Hematopoietic multipotent progenitor cell treated with erythropoietin and hydrocortisone succinate and interleukin-3 and kit ligand, for 4 days (in vitro differentiated cells): ENCODE measurements at places on chromosomes 13 and 19.
A peak's percentile ranks its signal among the peaks of the same experiment; 100 is the strongest.

DNA sequence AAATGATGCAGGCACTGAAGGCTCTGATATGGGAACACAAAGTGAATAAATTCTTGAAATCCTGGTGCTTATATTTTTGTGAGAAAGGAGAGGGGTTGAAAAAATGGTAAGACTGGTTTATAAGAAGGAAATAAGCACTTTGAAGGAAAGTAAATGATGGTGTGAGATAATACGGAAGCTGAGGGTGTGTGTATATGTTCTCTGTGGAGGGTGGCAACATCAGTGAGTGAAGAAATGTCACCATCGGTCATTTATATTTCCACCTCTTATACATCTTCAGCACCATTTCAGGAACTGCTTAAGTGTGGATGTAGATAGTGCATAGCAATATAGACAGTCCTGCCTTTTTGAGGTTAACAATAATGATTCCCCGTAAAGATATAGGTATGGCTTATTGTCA is 17.5 kb downstream of the ZNF136 start:
- no peak for DNase-seq

GRCh38 chr13:67971291-67971690 is 741.2 kb upstream of the PCDH9 start:
- DNase-seq, result no peak

DNA sequence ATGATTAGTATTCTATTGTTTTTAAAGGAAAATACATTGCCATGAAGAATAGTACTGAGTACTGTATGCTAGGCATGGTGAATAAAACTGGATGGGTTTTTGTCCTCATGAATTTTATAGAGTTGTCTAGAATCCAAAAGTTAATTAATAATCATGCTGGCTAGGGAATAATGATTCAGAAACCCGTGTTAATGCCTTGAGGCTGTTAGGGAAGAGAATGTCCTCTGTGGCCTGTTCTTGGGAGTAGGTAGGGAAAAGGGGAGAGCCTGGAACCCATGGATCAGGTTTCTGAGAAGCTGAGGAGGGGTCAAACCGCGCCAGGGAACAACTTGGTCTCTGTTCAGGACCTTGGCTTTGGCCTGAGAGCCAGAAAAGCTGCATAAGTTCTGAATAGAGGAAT is 1376.3 kb upstream of the SLC10A2 start:
- DNase-seq, result no peak

DNA sequence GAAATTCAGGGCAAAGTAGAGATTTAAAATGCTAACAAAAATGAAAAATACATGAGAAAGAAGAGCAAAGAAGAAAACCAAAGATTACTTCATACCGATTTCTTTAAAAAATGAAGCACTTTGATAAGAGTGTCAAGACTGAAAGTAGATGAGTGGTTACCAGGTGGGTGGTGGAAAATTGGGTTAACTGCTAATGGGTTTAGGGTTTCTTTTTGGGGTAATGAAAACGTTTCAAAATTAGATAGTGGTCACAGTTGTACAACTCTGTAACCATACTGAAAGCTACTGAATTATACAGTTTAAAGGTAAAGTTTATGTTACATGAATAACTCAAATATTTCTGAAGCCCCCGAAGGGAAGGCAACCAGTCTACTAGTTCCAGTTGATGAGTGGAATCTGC is 179.4 kb downstream of the NDFIP2 start:
- no peak for DNase-seq

DNA sequence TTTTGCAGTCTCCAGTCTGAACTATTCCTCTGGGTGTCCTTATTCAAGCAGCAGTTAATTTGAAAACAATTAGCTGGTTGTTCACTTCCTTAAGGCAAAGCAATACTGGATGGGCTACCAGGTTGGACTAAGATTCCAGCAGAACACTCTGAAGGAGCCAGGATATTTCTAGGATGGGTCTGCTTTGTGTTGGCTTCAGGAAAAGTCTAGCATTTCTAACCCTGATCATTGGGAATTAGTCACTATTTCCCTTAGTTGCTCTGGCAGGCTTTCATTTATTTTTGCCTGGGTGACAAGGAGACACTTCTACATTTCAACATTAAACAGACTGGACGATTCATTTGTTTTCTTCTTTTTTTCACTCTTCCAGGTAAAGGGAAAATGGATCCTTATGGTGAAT is 228.4 kb downstream of the ENOX1 start:
- DNase-seq, result no peak

DNA sequence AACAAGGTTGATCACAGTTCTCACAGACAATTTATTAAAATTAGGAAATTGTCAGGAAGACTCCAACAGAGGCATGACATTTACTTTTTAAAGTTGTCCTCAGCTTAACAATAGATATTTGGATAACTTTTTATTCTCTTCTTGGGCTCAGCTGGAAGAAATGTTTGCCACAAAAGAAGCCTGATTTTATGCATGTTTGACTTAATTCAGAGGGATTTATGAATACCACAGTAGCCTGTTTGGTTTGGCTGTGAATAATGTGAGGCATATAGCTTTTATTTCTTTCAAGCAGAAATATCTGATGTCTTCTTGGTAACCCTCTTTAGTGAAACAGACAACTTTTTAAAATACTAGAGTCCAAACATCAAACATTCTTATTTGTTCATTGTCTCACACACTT is 1464.5 kb upstream of the SLC10A2 start:
- no peak for DNase-seq

GRCh38 chr19:18253716-18254115 is 20.5 kb downstream of the IQCN start:
- peak; percentile 40 for DNase-seq

DNA sequence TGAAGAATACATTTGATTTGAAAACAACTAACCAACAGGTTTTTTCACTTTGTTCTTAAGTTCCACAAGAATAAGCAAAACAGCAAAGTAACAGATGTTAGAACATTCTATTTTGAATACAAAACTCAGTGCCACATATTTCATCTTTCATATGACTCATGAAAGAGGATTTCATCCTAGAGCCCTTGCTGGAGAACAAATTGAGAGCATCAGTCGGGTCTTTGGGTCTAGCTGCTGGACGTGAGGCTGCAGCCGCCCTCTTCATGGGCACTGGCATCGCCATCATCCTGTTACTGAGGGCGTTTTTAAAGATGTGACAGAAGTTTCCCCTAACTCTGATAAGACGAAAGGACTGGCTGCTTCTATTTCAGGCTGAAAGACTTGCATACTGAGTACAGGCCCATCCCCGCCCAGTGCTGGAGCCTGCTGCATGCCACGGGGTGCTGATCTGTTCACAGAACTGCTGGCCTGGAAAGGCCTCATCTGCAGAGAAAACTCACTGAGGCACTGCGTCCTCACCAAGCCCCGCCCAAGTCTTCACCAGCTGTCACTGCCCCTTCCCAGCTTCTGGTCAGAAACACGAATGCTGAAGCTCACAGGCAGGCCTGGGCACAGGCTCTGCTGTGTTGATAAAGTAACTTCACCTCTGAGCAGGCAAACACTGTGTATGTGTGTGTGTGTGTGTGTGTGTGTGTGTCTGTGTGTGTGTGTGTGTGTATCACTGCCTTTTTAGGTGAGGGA is 101.4 kb downstream of the TUBGCP3 start:
- DNase-seq, result no peak

- DNase-seq, result no peak
Measured at GRCh38 chr13:86174622-86175021, 375.4 kb upstream of the SLITRK6 start.

GRCh38 chr13:110047496-110047895 is 259.5 kb downstream of the COL4A1 start:
- peak; percentile 65 for DNase-seq

- peak; percentile 74 for DNase-seq
Measured at GRCh38 chr13:24511816-24512196, 772 bp downstream of the PARP4 start.

DNA sequence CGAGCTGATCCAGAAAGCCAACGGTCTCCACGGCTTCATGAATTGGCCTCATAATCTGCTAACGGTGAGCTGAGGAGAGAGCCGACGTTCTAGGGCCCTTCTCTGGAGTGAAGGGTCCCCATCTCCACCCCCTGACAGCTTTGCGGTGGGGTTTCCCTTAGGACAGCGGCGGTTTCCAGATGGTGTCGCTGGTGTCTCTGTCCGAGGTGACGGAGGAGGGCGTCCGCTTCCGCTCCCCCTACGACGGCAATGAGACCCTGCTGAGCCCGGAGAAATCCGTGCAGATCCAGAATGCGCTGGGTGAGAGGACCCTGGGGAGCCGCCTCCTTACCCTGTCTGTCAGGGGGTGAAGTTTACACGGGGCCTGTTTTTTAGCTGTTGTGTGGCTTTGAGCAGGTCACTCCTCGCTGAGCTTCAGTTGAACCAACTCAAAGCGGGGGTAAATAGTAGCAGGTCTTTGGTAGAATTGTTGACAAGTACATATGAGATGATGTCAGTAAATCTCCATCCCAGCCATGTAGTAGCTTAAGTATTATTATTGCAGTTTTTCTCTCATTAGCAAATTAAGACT is 801 bp downstream of the QTRT1 start:
- peak; percentile 74 for DNase-seq

GRCh38 chr19:8615024-8615423 is 4.5 kb upstream of the ADAMTS10 start:
- no peak for DNase-seq

DNA sequence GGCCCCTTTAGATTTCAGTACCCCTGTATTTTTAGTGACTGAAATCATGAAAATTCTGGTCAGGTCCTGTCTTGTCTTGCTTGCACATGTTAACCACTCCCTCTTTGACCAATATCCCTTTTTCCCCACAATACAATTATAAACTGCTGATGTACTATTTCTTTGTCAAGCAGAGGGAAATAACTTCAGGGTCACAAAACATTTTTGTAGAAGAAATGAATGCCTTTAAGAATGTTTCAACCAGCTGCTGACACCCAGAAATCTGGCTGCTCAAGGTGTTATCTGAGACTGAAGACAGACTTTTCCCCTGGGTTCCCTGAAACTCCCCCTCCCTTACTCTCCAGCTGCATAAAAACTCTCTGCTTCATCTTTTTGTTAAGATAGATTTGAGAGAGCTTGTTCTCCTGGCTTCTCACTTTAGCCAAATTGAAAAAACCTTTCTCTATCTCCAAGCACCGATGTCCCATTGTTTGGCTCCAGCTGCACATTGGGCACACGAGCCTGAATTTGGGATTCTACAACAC is 18.4 kb upstream of the ACOD1 start:
- no peak for DNase-seq

GRCh38 chr13:104785952-104786351 is 1719.7 kb upstream of the SLC10A2 start:
- DNase-seq, result no peak

GRCh38 chr13:21326155-21327031 is 132.7 kb downstream of the ZDHHC20 start:
- peak; percentile 40 for DNase-seq

DNA sequence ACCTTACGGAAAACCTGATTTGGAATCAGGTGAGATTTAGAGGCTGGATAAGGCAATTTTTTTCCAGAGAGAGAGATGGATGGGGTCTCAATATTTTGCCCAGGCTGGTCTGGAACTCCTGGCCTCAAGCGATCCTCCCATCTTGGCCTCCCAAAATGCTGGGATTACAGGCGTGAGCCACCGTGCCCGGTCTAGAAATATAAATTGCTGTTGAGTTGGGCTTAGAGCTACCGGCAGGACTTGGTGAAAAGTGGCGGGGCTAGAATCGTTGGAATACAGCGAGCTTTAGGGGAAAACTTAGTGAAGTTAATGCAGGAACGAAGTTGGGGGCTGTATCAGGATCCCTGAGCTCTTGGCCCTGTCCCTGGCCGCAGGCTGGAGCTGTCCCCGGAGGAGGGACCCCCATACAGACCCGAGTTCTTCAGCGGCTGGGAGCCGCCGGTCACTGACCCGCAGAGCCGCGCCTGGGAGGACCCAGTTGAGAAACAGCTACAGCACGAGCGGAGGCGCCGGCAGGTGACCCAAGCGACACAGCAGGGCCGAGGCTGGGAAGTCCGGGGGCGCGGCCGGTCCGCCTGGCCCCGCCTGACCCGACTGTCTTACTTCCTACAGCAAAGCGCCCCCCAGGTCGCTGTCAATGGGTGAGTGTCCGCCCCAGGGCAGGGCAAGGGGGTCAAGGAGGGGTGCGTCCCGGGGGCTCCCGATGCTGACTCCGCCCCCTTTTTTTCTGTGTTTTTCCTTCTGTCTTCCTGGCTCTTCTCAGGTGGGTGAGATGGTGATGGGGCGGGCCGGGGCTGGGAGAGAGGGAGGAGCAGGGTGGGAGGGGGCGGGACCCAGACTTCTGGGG is 7.6 kb downstream of the EPS8L1 start:
- no peak for DNase-seq

- DNase-seq, result no peak
Measured at GRCh38 chr13:85549819-85550218, 249.4 kb downstream of the SLITRK6 start.

- DNase-seq, result no peak
Measured at GRCh38 chr13:112561478-112561877, 26.5 kb downstream of the TUBGCP3 start.

DNA sequence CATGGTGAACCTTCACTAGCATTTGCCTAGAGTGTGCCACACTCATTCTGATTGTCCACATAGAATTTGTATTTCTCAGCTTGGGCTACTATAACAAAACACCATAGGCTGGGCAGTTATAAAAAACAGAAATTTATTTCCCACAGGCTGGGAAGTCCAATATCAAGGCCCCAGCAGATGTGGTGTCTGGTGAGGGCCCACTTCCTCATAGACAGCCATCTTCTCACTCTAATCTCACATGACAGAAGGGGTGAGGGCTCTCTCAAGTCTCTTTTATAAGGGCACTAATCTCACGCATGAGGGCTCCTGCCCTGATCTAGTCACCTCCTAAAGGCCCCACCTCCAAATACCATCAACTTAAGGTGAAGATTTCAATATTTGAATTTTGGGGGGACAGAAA is 53.6 kb downstream of the LRRC63 start:
- peak; percentile 24 for DNase-seq

DNA sequence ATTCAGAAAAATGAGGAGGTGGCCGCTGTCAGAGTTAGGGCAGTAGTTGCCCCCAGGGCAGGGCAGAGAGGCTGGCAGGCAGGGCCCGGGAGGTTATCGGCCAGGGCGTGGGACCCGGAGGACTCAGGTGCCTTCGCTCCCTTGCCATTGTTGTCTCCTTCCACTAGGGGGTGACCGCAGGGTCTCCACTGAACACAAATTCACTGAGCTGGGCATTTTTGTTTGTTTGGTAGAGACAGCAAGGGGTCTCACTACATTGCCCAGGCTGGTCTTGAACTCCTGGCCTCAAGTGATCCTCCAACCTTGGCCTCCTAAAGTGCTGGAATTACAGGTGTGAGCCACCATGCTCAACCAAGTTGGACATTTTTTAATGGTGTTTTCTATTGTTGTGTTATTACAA is 25.1 kb downstream of the CARS2 start:
- DNase-seq, result peak; percentile 61

GRCh38 chr19:3008994-3009393 is 20.1 kb downstream of the TLE2 start:
- no peak for DNase-seq

DNA sequence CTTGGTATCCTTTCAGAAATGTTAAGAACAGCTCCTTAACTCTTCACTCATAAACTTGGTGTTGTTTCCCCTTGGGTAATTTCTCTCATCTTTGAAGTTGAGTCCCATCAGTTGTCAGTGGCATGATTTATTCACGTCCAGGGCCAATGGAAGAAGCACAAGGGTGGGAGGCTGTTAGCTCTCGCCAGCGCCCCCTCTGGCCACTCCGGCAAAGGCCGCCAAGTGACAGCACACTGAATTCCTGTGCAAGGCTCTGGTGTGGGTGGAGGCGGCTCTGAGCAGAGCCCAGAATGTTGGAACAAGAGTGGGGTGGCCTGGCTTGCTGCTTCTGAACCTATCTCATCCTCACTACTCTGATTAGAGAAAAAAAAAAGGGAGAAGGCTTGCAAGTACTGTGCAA is 13.1 kb upstream of the MEDAG start:
- peak; percentile 28 for DNase-seq

GRCh38 chr13:46803586-46803985 is 6.6 kb upstream of the ESD start:
- DNase-seq, result no peak

GRCh38 chr19:22331521-22331920 is 45.3 kb downstream of the ZNF729 start:
- no peak for DNase-seq
